ENCODE measurements at places on chromosomes 2 and 18.

GRCh38 chr2:215635071-215635787 lies 199.4 kb upstream of the FN1 start:
- no peak for DNase-seq

DNA sequence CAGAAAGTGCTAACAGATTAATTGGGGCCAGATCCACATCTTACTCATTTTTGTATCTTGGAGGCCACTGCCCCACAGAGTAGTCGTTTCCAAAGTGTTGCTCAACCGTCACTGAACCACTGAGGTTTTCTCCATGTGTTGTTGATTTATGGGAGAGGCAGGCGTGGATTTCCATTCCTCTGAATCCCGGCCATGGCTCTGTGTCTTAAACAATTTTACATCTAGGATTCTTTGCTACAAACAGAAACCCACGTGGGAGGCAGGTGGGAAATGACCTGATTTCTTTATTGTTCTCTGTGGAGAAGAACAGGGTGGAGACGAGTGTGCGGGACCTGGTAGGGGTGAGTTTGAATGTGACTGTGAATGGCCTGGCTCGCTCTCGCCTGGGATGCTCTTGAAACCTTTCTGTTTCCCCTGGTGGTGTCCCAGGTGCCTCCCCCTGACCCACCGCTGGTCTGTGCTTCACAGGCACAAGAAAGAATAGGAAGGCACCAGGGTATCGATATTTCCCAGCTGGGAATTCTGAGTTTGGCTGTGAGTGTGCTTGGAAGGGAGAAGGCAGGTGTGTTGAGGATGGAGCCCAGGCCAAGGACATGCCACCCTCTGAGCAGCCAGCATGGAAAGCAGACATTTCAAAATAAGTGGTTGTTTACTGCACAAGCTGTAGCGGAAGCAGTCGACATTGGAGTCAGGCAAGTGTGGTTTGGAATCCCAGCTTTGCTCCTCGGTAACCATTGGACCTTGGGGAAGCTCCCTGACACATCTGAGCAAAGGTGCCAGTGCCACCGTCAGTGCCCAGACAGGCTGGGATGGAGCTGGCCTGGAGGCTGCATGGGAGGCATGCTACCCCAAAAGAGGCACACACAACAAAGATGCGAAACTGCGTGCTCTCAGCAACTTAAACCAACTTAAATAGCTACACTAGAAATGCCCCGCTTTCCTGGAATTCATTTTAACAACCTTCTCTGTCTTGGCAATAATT lies 50.0 kb downstream of the LPIN1 start:
- DNase-seq = no peak

DNA sequence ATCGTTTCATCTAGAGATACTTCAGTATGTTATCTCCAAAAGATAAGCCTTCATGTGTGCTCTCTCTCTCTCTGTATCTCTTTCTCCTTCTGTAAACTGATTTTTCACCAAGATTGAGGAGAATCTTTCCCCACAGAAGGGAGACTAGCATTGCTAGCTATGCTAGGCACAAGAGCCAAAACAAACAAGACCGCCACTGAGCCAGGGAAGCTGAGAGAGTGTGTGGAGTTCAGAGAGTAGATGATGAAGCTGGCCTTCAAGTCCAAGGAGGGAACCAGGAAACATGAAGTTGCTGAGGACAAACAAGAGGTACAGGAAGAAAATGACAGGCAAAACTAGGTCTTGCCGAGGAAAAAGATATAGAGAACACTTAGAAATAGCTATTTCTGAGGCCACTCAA lies 23.4 kb downstream of the DAPL1 start:
- no peak for DNase-seq

DNA sequence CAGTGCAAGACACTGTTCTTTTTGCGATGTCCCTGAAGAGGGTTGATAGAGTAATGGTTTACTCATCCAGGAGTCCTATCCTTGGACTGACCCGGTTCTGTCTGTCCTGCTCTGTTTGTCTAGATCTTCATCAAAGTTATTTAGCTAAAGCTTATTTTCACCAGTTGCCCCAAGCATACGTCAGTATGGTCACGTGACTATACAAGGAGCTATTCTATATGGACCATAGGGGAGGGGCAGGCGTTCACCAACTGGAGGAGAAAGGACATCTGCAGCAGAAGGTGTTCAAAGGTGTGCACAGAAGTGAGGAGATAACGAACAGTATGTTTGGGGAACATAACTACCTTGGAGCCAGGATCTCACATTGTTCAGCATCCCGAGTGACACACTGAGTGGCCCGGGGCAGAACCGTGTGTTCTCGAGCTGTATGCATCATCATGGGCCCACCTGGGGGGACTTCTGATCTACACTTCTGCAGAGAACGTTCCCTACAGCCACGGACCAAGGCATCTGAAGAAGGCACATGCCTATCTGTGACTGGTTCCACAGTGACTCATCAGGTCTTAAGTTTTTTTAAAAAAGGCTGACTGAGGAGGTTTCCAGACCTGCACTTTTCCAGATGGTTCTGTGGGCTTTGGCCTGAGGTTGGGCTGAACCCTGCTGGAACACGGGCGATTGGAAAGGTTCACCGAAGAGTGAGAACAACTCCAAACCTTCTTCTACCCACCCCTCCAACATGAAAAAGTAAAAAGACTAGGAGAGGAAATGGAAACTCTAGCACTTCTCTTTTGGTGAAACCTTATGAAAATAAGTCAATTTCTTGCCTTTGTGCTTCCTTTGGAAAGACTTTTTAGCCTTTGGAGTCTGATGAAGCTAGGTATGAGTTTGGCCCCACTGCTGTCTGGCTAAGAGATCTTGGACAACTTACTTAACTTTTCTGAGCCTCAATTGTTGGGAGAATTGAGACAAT lies 68.6 kb upstream of the YWHAQ start:
- DNase-seq = peak; percentile 84

DNA sequence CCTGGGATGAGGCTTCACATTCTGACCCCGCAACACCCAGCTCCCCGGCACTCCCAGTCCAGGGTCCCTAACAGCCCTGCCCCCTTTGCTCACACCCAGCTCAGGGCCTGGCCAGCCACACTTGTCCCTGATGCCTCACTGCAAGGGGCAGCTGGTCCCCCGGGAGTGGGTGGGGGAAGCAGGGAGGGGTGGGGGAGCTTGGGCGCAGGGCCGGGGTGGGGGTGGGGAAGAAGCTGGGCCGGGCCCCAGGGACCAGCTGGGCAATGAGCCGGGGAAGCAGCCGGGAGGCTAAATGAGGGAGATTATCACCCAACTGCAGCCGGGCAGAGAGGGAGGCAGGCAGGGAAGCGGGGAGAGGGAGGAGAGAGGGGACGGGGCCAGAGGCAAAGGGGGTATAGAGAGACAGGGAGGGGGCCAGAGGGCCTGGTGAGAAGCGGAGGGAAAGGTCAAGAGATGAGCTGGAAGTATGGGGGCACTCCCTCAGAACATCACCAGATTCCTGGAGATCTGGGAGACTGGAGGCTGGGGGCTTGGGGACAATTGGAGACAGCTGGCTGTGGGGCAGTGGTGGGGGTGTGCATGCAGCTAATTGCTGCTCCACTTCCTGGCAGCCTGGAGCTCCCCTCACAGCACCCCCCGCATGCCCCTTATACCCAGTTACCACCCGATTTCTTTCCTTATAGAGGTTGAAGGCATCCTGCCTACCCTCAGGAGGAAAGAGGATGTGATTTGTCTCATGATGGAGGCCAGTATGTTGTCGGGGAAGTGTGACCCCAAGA lies 2.5 kb upstream of the ASIC4 start:
- DNase-seq = no peak

- DNase-seq = no peak
Observed at GRCh38 chr2:189709501-189710221, 35.2 kb downstream of the ANKAR start.

- DNase-seq = no peak
Observed at GRCh38 chr2:146189541-146189940, 1655.3 kb upstream of the ACVR2A start.

DNA sequence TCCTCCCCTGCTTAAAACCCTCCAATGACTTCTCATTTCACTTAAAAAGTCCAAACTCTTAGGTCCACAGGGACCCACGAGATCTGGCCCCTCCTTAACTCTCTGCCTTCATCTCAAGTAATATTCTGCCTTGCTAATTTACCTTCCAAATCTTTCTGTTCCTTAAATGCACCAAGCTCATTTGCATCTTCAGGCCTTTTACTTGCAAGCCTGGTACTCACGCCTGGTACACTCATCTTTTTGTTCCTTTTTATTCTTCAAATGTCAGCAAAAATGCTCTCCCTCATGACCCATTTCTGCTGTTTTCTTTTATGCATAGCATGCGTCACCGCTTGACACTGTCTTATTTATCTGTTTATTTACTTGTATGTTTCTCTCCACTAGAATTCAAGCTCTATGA lies 2.7 kb upstream of the WIPF1 start:
- peak; percentile 92 for DNase-seq

- DNase-seq = peak; percentile 64
Observed at GRCh38 chr2:51003345-51004192, 28.4 kb downstream of the NRXN1 start.

DNA sequence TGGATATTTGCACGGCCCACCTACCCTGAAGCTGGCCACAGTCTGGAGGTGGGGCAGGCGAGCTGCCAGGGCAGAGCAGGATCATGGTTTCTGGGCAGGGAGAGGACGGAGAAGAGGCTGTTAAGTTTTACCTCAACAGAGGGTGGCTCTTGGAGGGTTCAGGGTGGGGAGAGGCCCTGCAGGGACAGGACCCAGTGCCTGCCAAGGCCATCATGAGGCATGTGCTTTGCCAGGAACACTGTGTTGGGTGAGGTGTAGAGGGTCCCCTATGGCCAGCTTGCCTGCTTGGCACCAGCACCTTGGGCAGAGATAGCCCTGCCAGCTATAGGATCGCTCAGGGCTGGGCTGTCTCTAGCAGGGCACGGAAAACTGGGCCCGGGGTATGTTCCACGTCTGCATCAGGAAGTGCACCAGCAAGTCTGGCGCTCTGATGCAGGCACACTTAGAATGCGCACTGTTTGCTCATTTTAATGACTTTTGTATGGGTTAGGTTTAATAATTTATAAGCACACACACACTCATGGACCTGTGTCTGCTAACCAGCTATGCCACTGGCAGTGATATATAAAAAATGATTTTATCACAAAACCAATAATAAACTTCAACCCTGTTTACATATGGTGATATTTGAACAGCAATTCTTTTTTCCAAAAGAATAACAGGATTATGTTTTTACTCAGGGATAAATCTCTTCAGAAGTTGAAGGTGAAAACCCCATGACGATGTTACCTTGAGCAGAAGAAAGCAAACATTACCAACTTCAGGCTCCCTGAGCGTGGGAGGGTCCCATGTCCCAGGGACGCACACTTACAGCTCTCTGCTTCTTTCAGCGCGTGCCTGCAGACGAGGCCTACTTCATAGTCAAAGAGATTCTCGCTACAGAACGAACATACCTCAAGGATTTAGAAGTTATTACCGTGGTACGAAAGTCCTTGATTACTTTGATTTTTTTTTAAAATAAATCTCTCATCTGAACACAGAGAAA lies 46.4 kb downstream of the STK25 start:
- DNase-seq = peak; percentile 5

All from suppressor macrophage treated with lipopolysaccharide for 1 hour (primary cell).